ENCODE measurements at places on chromosomes 2 and 18.

- DNase-seq: no peak
These were observed 510.5 kb upstream of the TNP1 start for GRCh38 chr2:217370391-217370790.

DNA sequence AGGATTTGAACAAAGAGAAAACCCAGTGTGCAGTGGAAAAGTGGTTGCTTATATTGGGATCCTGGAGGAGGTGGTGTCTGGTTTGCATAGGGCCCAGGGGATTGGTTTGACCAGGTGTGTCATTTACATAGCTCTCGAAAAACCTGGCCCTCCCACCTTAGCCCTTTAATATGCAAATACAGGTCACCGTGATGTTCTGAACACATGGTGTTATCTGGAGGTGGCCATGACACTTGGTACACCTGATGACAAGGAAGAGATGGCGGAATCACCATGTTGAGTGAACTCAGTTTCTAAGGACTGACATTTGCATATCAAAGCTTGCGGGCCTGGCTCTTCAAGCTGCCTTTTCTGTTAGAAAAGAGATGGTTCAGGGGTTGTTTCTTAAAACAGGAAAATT is 2.3 kb upstream of the NAPG start:
- DNase-seq: no peak

- no peak for DNase-seq
These were observed 582 bp downstream of the RTP5 start for GRCh38 chr2:241870081-241870541.

- DNase-seq: no peak
These were observed 3.0 kb upstream of the IRS1 start for GRCh38 chr2:226802573-226802972.

DNA sequence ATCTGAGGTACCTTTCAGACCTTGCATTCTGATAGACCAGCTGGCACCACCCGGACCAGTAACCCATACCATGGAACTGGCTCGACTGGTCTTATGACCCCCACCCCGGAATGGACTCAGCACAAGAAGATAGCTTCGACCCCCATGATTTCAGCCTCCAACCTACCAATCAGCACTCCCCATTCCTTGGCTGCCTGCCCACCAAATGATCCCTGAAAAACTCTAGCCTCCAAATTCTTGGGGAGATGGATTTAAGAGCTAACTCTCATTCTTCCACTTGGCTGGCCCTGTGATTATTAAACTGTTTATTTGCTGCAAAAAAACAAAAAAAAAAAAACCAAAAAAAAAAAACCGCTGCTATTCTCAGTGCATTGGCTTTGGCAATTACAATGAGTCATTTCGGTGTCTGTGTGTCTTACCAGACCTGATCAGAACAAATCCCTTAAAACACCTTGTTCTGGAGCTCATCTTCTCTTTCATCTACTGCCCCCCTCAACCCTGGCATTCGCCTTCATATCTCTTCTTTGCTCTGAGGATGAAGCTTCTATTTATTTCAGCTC is 60.1 kb upstream of the KIF5C start:
- DNase-seq: no peak

- DNase-seq: no peak
These were observed 217.3 kb downstream of the VAPA start for GRCh38 chr18:10131081-10131459.

DNA sequence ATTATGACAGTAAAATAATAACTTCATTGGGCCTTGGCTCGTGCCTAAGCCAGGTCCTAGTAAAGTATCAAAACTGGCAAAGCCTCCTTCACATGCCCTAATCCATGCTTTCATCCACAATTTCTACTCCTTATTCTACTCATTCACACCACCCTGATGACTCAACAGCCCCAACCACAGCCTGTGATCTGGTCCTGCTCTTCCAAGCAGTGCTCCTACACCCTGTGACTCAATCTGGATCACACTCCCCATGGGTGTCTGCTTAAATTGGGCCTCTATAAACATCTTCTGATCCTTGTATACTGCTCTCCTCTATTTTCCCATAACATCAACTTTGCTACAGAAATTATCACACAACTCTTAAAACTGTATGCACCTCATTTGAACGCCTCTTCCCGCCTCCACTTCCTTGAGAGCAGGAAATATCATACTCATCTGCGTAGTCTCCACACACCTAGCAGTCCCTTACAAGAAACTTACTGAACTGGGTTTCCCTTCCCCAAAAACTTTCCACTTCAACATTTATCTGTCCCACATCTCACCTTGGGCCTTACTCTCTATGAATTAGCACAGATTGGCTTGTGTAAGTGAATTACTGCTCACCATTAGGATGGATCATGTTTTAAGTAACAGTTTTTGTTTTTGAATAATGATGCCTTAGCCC is 15.9 kb downstream of the GTF3C3 start:
- DNase-seq: no peak

DNA sequence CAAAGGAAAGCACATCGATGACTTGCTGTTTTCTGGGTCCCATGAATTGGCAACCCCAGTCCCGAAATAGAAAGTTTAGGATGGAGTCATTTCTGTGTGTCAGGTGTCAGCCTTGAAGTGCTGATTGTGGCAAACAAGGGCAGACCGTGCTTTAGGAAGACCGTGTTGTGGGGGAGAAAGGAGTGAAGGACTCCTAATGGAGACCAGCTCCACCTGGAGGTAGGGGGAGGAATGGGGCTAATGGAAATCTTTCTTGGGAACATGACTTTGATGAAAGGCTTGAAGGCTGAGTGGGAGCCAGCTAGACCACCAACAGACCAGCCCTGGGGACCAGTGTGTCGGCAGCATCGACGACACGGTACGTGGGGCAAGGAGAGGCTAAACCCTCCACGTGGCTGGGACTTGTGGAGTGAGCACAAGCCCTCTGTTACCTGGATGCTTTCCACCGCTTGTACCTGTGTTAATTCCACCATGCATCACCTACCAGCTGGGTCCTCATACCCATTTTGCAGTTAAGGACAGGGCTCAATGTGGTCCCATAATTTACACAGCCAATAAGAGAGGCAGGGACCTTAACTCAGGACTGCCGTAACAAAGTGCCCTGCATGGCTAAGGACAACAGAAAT is 104.2 kb downstream of the SH3BP4 start:
- DNase-seq: no peak

DNA sequence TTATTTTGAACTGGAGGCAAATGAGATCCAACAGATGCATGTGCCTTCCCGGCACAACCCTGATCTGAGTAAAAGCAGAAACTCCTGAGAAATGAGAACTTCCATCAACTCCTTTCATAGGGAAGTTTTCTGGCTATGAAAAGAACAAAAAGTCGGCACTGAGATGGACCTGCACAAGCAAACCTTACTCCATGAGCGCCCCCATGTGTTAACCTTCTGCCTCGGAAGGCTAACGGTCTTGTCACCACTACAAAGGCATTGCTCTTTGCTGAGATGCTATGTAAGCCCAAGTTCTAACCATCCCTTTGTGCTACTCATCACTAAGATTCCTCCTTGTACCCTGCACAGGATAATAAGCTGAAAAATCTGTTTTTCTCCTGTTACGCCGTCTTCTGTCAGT is 57.3 kb upstream of the SULT1C3 start:
- DNase-seq: no peak

- DNase-seq: no peak
These were observed 144.9 kb downstream of the AGAP1 start for GRCh38 chr2:235638541-235639427.

DNA sequence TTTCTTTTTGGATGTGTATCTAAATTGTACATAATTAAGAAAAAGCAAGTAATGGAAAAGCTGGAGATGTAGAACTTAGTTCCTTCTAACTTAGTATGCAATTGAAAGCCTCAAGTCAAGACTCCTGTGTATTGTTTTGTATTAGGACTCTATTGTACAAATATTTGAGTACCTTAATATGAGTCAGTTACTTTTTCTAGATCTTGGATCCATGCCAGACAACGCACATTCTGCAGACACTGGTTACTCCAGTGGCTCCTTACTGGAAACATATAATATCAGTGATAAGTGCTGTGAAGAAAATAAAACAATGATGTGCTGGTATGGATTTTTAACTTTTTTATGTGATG is 1.5 kb downstream of the SLC39A10 start:
- no peak for DNase-seq

- DNase-seq: no peak
These were observed 30.4 kb upstream of the MAPRE3 start for GRCh38 chr2:26940001-26940400.

GRCh38 chr18:48191494-48191893 is 217.7 kb downstream of the ZBTB7C start:
- DNase-seq: no peak

- DNase-seq: no peak
These were observed 66.2 kb downstream of the APOB start for GRCh38 chr2:20977520-20978180.

DNA sequence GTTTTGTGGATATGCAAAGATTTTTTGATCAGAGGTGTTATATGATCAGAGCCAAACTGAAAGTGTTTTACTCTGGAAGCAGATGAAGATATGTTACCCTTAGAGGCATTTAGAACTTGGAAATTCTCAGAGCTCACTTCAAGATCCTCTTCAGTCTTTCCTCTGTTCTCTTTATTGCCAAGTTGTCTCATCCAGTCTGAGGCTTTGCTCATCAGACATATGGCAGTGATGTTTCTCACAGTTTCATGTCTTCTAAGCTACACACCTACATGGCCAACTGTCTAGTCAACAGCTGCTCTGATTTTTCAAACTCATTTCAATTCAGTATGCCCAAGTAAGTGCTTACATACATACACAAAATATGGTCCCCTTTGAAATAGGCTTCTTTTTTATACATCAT is 1504.3 kb upstream of the PIK3C3 start:
- DNase-seq: no peak

GRCh38 chr18:55927831-55928230 is 339.8 kb upstream of the TCF4 start:
- DNase-seq: no peak

- DNase-seq: no peak
These were observed 82.0 kb downstream of the DCDC2C start for GRCh38 chr2:3785220-3785889.

- no peak for DNase-seq
These were observed 87.4 kb downstream of the GAREM1 start for GRCh38 chr18:32383050-32383819.

- DNase-seq: no peak
These were observed 72.0 kb downstream of the INPP5D start for GRCh38 chr2:233131936-233132720.

- DNase-seq: no peak
These were observed 281.1 kb upstream of the SLC14A2 start for GRCh38 chr18:45334191-45334590.

- no peak for DNase-seq
These were observed 411.6 kb upstream of the TCF4 start for GRCh38 chr18:55999641-56000040.

DNA sequence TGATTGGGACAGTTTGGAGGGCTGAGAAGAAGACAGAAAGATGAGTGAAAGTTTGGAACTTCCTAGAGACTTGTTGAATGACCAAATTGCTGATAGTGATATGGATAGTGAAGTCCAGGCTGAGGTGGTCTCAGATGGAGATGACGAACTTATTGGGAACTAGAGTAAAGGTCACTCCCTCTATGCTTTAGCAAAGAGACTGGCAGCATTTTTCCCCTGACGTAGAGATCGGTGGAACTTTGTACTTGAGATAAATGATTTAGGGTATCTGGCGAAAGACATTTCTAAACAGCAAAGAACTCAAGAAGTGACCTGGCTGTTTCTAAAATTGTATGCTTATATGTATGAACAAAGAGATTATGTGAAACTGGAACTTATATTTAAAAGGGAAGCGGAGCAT is 221.2 kb upstream of the KCNJ3 start:
- no peak for DNase-seq

GRCh38 chr2:365367-366275 is 77.7 kb upstream of the ALKAL2 start:
- no peak for DNase-seq

- no peak for DNase-seq
These were observed 132.0 kb downstream of the SNTG2 start for GRCh38 chr2:1082456-1083205.

- no peak for DNase-seq
These were observed 27.4 kb upstream of the MRO start for GRCh38 chr18:50847192-50847591.

GRCh38 chr2:20326163-20326780 is 24.4 kb downstream of the PUM2 start:
- DNase-seq: peak; percentile 16

DNA sequence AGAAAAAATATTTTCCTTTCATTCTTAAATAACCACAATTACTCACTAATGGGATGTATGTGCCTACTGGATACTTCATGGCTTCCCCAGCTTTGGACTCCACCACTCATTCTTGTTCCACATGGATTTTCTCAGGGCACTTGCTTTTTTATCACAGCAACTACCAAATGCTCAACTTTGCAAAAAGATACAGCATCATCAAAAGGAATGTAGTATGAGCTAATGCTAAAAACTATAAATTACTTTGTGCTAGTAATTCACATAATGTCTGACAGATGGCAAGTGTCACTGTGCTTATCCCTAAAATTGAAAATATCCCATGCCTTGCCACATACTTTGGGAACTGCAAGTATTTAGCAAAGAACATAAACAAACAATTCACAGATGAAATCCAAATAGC is 130.4 kb upstream of the ZFP36L2 start:
- DNase-seq: no peak

DNA sequence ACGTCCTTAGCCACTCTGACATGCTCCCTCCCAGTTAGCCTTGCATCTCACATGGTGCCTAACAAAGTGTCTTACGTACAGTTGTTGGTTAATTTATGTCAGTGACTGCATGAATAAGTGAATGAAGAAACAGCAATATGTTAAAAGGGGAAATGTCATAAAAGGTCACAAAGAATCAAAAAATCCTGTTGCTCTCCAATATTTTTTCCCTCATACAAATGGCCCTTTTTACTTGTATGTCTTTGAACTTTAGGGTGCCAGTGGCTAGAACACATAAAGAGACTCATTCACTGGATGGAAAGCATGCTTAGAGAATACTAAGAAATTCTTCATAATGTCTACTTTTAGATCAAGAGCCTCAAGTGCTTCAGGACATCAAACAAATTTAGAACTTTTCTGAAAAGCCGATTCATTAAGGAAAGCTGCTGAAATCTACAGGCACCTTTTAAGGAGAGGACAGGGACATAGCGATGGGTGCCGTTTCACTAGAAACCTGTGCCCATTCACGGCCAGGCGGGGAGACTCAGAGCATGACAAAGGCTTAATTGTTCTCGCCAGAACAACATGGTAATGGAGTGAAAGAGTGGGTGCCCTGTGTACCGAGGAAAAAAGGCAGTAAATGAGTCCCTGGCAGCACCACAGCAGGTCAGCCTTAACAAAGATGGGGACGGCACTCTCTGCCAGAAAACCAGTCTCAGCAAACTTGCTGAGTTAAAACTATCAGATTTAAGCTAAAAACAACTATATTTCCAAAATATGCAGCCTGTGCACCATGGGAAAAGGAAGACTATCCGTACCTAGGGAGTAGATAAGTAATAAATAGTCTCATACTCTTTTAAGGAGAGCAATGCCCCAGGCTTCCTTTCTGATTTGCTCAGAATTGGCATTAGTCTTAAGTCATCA is 71.6 kb upstream of the SPTBN1 start:
- DNase-seq: no peak
